CD4-positive, alpha-beta T cell treated with Interleukin-12 subunit alpha and Interleukin-12 subunit beta, for 1 hour (primary cell): ENCODE measurements at places on chromosomes 16 and 17.

DNA sequence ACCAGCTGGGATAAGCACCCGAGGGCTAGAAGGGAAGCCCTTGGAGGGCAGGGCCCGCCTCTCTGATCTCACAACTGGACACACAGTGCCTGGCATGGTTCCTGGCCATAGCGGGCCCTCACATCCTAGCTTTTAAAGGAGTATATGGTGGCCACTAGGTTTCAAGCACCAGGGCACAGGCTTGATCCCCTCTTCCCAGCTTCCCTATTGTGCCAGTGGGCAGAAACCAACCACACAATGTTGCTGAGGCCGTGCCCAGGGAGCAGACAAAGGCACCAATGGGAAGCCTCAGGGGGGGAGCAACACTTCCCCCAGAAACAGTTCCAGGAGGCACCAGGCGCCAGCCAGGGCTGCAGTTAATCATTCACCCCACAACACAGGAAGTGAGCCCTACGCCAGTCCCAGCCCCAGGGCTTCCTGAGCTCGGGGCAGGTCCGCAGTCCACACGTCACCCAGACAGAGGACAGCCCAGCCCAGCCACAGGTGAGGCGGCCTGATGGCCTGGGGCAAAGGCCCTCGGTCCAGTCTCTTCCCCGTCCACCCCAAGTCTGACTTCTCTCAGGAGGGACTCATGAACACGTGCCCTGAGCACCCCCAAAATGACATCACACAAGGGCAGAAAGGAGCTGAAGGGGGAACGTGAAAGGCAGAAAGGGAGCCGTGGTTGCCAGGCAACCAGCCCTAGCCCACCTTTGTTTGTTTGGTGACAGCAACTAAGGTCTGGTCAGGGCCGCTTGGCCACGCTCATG lies 12.8 kb downstream of the SMIM5 start:
- peak; percentile 12 for DNase-seq

DNA sequence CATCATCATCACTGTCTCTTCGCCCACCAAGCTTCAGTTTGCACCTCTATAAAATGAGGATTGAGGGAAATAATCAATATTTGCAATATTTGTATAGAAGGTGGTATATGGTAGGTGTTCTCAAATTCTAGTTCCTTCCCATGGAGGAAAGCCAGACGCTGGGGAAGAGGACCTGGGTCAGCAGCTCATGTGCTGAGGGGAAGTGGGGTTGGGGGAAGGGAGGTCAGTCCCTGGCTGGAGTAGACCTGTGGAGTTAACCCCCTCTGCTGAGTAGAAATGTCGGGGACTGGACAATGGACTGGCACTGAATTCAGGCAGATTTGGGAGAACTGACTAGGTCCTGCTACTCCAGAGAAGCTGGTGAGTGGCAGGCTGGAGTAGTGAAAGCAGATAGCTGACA lies 12.8 kb upstream of the ITGB3 start:
- DNase-seq: no peak

DNA sequence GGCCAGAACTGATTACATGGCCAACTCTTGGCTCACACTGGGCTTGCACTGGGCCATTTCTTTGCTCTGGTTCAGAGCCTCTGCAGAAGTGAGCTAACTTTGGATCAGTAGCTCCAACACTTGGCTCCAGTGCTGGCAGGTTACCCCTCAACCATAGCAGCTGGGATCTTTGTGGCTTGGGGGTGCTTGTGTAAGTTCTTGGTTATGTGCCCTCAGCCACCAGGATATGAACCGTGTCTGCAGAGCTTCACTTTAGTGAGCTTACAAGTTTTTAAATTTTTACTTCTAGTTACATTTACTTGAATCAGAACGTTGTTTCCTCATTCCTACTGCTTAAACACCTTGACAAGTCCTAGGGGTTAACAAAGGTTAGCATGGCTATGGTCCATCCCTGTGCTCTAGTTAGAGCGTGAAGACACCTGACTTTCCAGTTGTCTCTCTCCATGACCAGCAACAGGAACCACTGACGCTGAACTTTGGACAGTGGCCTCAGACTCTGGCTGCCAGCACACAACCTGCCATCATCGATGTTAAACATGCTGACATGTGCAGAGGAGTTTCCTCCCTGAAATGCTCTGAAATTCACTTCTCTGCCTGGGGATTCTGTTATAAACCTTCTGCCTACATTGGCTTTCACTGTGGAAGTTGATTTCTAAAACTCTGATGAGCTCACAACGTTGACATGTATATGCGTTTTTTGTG lies 4.1 kb downstream of the PDF start:
- DNase-seq: no peak

DNA sequence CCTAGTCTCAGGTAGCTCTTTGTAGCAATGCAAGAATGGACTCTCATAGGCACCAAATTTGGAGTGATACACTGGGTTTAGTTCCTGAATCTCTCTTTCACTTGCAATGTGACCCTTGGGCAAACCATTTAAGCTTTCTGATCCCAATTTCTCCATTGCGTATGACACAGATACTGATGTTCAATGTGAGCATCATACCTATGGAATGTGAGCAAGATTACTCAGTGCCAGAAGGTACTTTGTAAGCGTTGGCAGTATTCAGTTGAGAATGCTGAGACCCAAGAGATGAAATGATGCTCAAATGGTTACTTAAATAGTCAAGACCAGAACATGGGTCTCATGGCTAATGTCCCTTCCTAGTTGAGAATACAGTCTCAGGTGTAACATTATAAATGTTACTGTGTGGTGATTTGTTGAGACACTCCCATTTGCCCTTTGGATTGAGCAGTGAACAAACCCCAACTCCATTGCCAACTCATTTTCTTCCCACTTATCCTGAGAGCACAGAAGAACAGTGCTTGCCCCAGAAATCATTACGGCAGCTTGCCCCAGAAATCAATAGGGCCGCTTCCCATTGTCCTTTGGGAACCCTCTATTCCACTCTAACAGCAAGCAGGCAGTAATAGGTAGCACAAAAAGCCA lies 134.1 kb downstream of the SOX9 start:
- no peak for DNase-seq

DNA sequence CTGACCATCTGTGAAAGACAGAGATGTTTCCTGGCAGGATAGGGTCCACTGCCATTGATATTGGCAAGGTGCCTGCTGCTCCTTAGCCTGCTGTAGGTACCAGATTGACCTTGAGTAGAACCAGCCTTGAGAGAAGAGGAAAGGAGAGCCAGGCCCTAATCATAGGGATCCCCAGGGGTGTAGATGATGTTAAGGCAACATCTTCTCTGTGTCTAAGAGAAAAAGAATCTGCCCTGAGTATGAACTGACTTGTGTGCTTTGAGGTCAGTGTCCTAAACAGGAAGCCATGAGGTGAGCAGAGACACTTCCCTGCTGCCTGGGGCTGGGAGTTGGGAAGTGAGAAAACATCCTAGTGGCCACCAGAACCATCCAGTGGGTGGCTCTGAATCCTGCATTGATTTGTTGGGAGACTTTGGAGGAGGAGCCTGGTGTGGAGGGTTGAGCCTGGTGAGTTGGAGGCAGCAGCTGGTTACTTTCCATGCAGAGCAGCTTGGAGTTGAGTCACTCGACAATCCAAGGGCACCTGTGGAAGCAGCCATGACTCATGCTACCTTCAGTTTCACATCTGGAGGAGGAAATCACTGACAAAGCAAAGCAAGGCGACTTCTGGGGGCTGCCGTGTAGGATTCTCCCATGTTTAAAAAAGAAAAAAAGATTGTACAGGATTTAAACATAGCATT lies 47.8 kb downstream of the BMERB1 start:
- no peak for DNase-seq
